ENCODE measurements at places on chromosomes 16 and 17. TPM values are rescaled to one million over a fixed set of nuclear protein-coding genes. Genes with fewer than 3 reads are reported as not detected.

PLK1 gene
- total RNA-seq, result 66.3 TPM

MT3 gene
- total RNA-seq, result not detected

MSI2 gene
- 24.7 TPM for total RNA-seq

FA2H gene
- 0.98 TPM for total RNA-seq

PFAS gene
- total RNA-seq, result 57.4 TPM

ST6GALNAC1 gene
- not detected for total RNA-seq

MYH13 gene
- total RNA-seq, result not detected

KIAA0513 gene
- total RNA-seq, result 2.0 TPM

GPR142 gene
- total RNA-seq, result not detected

KRT33B gene
- total RNA-seq, result not detected

NETO2 gene
- total RNA-seq, result 99.4 TPM

P2RX5 gene
- total RNA-seq, result 28.9 TPM

KCNH6 gene
- not detected for total RNA-seq

- DNase-seq, result no peak
These were observed 36.2 kb upstream of the IRF8 start for GRCh38 chr16:85862476-85863383.

- no peak for DNase-seq
These were observed 71.3 kb downstream of the SREBF1 start for GRCh38 chr17:17765359-17766076.

- no peak for DNase-seq
These were observed 11.2 kb upstream of the ANKRD40CL start for GRCh38 chr17:50778471-50778870.

DNA sequence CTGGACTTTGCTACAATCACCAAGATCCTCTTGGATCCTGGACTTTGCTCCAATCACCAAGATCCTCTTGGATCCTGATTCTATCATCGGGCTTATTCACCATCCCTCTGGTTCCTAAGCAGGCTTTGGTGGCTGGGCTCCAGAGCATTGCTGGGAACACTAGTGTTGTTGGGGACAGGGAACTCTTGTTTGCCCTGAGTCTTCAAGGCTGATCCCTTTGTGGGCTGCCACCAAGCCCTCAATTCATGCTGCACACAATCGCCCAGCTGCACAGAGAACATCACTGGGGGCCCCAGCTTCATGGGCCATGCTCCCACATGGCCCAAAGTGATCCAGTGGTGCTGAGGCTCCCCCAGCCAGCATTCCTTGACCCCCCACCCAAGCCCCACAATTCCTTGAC, 88.3 kb downstream of the TMEM132E start:
- DNase-seq, result no peak

DNA sequence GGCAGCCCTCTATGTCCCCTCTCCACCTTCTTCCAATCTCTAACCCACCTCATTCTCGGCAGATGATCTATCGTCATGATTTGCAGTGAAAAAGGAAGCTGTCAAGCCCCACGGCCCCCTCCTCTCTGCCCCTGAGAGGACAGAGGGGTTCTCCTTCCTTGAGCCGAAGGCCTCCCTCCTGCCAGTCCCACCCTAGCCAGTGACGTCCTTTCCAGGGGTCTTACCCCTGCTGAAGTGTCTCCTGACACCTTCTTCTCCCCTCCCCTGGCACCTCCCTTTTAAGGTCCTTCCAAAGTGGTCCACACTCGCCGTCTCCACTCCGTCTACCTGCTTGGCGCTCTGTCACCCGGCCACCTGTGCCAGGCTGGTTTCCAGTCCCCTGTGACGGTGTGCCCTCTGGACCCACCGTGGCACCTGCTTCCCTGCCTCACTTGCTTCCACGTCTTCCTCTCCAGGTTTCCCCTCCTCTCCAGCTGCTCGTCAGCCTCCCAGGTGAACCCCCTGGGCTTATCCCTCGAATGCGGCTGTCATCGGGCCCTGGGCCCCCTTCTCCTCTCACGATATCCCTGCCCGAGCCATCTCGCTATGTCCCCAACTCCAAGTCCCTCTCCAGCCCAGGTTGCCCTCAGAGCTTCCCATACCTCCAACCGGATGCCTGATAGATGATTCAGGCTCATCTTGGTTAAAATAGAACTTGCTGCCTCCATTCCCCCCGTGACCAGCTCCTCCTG, 5.7 kb downstream of the CCDC102A start:
- DNase-seq, result no peak

GRCh38 chr17:49574323-49574781, 1.3 kb upstream of the NXPH3 start:
- no peak for DNase-seq

GRCh38 chr17:49634485-49634860, 43.4 kb downstream of the SPOP start:
- DNase-seq, result no peak

DNA sequence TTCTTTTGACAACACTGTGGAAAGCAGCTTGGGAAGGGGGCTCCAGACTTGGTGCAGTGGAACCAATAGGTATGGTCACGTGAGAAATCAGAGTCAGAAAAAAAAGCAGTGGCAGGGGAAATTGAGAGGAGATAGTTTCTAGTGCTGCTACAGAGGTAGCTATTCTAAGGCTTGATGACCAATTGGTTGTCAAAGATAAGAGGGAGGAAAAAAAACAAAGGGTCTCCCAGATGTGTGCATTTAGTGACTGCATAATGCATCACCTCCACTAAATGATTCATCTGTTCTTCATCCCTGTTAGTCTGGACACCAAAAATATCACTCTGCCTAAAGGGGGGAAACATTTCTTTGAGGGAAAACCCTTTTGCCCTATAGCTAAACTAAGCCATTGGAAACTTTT, 56.5 kb downstream of the PIGL start:
- no peak for DNase-seq

- no peak for DNase-seq
These were observed 2.8 kb downstream of the RAB40C start for GRCh38 chr16:592518-593306.

GRCh38 chr16:54282202-54282927, 4.2 kb downstream of the IRX3 start:
- no peak for DNase-seq

DNA sequence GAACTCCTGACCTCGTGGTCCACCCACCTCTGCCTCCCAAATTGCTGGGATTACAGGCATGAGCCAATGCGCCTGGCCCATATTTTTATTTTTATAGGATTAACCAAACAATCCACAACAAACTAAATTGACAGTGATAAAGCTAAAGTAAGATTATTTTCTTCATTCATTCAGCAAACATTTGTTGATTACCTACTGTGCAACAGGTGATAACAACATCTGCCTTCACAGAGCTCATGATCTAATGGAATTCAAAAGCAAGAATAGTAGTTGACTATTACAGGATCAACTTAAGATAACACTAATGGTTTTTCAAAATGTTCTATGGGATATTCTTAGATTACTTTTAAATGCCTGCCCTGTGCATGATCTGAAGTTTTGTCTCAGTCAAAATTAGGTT, 37.8 kb downstream of the NQO1 start:
- no peak for DNase-seq

- no peak for DNase-seq
These were observed 37.4 kb upstream of the CCL1 start for GRCh38 chr17:34400301-34400931.

DNA sequence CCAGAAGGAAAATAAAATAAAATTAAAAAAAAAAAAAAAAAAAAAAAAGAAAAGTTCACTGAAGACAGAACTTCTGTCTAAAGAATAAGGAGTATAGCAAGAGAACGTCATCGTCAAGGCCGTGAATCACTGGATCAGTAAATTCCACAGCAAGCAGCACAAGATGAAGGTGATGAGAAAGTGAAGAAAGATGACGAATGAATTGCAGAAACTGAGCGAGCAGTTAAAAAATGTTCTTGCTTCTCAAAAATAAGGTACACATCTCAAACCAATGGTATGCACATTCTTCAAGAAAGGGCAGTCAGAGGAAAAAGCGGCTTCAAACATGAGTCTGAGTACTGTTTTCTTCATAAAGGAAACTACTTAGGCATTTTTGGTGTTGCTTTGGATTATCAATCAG, 104.7 kb downstream of the SMG6 start:
- DNase-seq, result no peak

GRCh38 chr17:82294064-82294773, 20.7 kb upstream of the CSNK1D start:
- no peak for DNase-seq

DNA sequence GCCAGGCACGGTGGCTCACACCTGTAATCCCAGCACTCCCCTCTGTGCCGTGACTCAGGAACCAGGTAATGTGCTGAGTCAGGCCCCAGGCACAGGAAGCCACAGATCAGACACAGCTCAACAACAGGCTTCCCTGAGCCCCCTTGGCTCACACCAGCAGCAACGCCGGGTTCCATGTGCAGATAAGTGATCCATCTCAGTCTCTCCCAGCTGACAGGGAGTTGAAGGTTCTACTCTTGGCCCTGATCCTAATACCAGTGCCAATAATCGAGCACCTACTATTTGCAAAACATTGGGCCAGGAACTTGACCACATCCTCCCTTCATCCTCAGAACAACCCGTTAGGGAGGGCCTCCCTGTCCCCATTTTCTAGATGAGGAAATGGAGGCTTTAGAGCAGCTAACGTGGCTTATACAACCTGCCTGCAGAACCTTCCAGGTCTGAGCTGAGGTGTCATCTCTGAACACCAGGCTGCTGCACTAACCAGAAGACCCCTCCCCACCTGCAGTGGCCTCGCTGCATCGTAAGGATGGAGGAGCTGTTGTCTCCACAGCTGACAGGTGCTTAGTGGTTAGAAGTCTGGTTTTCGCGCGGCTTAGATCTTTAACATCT, 64.8 kb upstream of the AMZ2 start:
- no peak for DNase-seq

GRCh38 chr17:19720210-19720475, 3.8 kb upstream of the SLC47A2 start:
- DNase-seq, result no peak

DNA sequence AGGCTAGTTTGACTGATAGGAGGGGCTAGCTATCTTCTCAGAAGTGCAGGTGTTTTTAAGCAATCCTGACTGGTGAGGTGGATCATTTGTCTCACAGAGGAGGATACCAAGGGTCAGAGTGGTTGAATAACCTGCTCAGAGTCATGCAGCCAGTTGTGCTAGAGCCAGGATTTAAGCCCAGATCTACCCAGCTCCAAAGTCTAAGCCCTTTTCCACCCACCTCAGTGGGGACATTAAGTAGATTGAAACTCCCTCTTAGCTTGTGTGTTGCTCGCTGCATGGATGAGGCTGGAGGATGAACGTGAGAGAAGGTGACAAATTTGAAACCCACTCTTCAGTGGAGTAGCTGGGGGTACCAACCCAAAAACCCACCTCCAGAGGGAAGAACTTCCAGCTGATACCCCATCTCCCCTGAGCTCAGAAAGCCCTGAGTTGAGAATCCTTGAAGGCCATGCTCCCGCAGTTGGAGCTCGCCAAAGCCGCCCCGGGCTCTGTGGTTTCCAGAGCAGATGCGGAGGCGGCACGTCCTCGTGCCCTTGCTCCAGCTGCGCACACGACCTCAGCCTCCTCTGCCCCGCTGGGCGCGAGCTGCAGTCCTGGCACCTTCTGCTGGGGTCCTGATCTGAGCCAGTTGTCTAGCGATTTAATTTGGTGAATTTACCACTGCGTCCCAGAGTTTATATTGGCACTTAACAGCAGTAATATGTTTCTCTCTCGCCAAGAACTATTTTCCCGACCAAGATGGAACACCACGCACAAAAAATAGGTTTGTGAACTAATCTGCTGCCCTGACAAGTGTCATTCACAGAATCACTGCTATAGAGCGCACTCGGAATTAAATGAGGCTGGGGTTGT, 159.5 kb downstream of the CCDC182 start:
- no peak for DNase-seq

DNA sequence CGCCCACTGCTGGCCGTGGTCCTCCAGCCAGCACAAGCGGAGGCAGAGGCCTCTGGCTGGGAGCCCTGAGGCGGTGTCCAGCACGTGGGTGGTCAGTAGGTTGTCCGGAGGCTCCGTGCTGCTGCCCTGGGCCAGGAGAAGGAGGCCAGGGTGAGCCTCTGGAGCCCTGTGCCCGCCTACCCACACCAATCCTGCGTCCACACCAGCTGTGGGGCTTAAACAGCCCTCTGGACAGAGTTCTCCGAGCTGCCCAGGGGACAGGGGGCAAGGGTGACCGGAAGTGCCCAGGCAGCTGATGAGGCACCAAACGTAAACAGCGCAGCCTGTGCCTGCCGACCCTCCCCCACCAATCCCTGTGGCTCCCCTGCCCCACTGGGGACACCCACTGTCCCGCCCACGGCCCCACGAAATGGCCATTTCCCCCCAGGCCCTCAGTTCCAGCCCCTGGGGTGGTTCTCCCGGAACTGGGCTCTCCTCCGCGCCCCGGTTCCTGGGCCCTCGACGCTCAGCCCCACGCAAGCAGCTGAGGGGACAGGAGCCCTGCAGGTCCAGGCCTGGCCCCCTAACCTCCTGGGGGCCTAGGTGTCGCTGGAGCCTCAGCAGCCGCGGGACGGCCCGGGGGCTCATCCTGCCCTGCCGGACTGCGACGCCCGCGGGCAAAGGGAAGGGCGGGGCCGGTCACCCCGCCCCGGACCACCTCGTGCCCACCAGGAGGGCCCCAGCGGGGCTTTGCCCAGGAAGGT, 27.9 kb upstream of the DBNDD1 start:
- no peak for DNase-seq

DNA sequence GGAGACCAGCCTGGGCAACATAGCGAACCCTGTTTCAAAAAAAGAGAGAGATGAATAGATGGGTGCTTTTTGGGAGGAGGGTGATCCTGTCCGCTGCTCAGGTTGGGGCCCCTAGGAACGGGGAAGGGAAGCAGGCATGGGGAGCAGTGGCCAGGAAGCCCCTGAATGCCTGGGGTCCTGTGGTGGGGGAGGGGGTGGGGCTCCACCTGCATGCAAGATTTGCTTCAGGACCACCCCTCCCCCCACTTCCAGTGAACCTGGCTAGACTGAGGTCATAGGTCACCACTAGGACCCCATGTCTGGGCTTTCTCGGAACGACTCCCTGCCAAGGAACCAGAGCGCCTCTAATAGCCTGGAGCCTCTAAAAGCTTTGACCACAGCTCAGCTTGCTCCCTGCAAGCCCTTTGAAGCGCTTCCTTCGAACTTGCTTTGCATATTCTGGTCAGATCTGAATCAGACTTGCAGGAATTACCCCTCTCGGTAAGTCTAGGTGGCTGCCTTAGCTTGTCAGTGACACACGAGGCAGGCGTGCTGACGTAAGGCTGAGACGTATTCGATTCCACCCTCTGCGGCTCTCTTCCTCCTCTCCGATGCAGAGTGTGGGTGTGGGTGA, 3.7 kb downstream of the SOCS3 start:
- peak; percentile 72 for DNase-seq

GRCh38 chr16:84387021-84387420, 18.7 kb downstream of the ATP2C2 start:
- DNase-seq, result no peak

- no peak for DNase-seq
These were observed 12.9 kb downstream of the DRC3 start for GRCh38 chr17:17985555-17985954.
